NB4 (cell line): ENCODE measurements at places on chromosomes 16 and 17.

DNA sequence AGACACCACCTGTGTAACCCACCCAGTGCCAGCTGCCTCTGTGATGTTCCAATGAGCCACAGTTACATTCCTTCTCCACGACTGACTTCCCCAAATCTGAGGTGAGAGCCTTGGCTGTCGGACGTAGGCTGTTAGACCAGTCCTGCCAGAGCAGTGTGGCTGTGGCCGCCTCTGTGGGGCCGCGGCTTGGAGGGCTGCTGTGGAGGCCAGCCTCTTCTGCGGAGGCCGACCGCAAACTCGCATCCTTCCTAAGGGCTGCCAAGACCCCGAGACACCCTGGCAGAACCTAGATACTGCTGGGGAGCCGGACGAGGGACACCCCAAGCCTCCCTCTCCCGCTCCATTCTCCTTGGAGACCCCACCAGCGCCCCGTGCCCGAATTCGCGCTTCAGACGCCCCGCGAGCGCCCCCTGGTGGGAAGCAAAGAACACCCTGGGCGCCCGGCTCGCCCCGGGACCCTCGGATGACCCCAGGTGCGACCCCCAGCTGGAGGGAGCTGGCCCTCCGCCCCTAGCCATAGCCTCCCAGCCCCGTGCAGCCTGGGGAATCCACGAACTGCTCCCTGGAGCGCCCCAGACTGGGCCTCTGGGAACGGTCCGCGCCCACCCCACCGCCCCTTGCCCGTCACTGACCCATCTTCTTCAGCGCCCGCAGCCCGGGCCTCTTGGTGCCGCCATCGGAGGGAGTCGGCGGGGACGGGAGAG is 547 bp downstream of the PLCD3 start:
- DNase-seq, result peak; percentile 63

- no peak for DNase-seq
These were observed 12.8 kb upstream of the KCNJ18 start for GRCh38 chr17:21679256-21680146.

DNA sequence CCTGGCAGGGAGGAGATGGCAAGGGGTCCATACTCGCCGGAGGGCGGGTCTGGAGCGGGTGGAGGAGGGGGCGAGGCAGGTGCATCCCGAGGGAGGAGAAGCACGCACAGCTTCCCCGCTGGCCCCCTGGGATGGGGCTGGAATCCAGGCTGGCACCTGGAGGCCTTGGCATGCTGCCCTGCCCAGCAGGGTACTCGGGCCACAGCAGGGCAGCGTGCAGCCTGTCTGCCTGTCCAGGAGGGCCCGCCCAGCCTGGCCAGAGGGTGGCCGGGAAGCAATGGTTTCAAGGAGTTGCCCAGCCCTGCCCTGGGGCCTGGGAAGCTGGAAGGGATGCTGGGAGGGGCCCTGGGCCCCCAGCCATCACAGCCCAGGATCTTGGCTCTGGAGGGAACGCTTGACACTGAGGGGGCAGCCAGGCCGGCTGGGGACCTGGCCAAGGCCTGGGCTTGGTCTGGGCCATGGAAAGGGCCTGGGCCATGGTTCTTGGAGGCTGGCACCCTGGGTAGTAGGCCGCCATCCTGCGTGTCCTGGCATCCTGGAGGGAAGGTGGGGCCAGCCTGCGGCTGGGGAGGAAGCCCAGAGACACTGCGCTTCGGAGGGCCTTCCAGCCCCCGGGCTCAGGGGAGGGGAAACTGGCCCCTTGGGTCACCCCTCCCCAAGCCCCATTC is 1.1 kb downstream of the GLIS2 start:
- no peak for DNase-seq

- peak; percentile 79 for DNase-seq
These were observed 10.7 kb downstream of the GUCY2D start for GRCh38 chr17:8012996-8013640.
